ENCODE measurements at places on chromosomes 7 and 10.

DNA sequence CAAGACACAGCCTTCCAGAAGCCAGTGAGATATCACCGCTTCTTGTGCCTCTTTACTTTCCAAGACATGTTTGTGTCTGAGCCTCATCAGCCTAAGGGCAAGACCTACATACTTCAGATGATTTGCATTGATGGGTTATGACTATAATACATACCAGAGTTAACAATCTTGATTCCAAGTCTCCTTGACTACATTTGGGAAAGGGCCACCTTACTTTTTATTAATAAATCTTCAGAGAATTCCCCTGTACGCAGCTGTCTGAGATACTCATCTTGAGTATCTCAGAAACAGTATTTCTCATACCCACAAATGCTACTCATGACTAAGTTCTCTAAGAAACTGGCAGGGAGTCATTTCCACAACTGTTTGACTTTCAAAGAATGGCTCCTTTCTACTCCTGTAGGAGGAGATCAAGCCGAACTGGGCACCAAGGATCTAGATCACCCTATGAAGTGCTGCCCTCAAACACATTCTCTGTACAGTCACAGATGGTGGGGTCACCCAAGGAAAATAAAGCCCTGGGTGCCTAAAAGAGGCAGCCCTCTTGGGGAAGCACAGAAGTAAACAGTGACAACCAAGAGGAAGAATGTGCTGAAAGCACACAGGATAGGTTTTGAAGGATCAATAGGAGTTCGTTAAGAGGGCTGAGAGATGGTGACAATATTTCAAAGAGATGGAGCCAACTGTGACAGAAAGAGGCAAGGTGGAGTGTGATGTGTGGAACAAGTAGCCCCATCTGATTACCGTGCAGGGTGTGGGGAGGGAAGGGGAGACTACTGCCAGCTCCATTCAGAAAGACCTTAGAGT is 138.9 kb downstream of the JAZF1 start:
- no peak for DNase-seq

DNA sequence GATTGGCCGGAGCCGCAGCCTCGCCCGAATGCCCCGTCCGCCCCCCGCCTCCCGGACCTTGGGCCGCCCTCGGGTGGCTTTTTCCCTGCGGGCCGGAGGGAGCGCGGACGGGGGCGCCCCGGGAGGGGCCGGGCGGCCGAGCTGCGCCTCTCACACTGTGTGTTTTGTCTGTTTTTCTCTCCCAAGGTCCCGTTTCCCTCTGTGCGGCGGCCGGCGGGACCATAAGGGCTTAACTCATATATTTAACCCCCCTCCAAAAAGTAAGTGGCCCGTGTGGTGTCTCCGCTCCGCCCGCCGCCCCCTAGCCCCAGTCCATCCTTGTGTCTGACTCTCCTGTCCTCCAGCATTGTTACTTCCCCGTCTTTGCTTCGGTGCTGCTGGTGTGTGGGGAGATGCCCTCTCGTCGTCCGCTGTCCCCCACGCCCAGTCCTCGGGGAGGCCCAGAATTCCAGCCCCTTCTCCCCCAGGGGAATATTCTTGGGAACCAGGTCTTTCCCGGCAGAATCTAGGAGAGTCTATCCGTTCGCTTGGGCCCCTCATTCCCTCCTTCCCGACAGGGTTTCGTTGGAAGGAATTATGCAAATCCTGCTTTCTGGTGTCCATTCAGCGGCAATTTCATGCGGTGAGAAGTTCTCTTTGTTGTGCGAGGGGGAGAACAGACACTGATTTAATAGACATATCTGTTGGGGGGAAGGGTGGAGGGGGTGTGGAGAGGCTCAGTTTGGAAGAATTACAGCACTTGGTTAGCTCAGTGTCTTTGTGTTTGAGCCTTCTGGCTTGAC is 1.3 kb downstream of the LCOR start:
- DNase-seq: peak; percentile 48

DNA sequence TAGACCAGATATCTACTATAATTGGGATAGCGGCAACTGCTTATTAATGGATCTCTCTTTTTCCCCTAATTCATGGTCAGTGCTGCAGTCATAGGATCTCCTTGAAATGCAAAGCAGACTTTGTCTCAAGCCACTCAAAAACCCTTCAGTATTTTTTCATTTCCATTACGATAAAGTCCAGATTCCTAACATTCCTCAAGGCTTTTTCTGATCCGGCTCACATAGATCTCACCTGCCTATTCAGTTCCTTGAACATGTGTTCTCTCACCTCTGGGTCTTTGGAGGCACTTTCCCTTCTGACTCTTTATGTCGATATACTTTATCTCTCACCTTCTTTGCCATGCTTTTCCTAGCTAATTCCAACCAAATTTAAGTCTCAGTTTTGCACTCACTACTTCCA is 25.7 kb upstream of the WASL start:
- no peak for DNase-seq

GRCh38 chr7:137847568-137848050 is 835 bp upstream of the DGKI start:
- DNase-seq: peak; percentile 28

- peak; percentile 74 for DNase-seq
Measured at GRCh38 chr10:33335801-33336581, 1.5 kb upstream of the NRP1 start.

DNA sequence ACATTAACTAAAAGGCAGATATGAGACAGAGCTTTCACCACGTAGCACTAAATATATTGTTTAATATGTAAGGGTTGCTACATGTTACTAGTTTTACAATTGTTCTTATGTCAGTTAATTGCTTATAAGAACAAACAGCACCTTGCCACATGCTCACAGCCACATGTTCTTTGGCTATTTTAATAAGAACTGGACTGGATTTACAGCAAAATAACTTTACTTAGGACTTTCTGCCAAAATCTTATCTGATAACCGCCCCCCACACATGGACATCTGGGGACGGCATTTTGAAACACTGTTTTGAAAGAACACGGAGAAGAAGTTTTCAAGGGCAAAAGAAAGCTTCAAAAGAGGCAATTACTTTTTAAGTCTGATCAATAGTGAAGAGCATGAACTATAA is 45.3 kb downstream of the JAZF1 start:
- DNase-seq: no peak

GRCh38 chr10:14889318-14889717 is 10.7 kb downstream of the SUV39H2 start:
- DNase-seq: no peak

- DNase-seq: no peak
Measured at GRCh38 chr7:67301667-67302066, 305.0 kb downstream of the TYW1 start.

GRCh38 chr10:99330347-99330924 is 1.3 kb downstream of the CNNM1 start:
- no peak for DNase-seq

DNA sequence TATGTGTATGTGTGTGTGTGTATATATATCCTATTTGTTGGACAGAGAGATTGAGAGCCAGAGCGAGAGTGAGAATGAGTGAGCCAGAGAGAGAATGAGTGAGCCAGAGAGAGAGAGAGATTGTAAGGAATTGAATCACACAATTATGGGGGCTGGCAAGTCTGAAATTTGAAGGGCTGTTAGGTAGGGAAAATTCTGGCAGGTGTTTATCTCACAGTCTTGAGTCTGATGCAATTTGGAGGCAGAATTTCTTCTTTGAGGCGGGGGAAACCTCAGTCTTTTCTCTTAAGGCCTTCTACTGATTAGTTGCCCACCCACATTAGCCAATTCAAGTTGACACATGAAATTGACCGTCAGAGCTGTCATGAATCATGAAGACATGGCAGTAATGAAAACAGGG is 41.0 kb upstream of the WASL start:
- no peak for DNase-seq

DNA sequence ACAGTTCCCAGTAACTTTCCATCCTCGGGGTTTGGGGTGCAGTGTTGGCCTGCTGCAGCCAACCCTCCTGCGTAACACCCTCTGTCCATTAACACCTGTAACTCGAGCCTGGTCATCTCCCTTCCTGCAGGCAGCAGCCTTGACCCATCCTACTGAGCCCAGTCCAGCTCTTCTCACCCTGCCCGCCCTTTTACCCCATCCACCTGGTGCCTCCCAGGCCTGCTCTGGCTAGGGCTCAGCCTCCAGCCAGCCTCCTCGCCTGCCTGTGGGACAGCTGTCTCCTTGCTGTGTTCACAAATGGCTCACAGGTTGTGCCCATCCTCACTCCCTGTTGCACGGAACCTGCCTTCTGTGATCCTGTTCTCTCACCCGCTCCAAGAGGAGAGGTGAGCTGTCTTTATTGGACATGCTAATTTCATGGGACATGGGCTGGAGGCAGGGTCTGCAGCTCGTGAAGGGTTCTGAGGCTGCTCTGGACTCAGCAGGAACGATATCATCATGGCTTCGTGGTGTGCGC is 277.2 kb upstream of the TCERG1L start:
- no peak for DNase-seq

DNA sequence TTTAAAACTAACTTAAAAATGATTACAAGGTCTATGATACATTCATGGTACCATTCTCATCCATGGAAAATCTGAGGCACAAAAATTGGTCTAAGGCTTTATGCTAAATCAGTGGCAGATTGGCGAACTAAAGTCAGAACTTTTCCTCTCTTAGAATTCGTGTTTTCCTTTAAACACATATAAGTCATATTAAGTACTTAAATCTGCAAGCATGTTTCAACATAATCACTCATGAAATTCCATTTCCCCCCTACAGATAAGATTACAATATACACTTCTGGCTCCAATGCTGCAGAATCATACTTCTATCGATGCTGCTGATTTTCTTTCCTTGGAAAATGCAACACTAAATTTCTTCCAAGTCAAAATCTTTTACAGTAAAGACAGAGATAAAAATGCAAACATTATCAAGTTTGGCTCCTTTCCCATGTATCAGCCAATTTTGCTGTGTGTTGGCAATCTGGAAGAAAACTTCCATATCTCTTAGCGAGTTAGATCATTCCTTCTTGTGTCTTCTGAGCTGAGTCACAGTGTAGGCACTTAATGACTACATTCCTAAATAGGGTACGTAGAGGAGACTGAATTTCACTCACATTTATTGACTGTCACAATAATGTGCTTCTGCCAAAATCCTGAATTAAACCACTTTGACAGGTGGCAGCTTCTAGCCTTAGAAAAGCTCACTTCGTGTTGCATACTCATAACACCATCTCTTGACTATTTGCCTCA is 76.4 kb upstream of the LRRC17 start:
- DNase-seq: no peak

GRCh38 chr10:70132098-70133029 is at the start of gene AIFM2:
AIFM2 (minus strand) TSS chr10:70132825; CDS start chr10:70124084, 8,741 bp downstream.
- peak; percentile 67 for DNase-seq

DNA sequence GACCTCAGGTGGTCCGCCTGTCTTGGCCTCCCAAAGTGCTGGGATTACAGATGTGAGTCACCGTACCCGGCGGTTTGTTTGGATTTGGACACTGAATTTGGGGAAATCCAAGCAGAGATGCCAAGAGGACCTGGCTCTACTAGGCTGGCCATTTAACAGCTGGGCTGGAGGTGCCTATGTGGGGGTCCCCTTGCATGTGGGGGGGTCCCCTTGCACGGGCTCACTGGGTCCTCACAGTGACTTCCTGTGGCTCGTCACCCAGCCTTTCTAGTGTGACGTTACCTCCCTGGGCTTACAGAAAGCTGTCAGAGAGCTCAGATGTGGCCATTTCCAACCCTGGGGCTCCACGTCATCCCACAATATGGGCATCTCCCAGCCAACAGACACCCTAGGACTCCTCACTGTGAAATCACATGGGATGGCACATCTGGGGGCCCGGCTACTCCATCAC is 49.3 kb upstream of the GNA12 start:
- DNase-seq: no peak

DNA sequence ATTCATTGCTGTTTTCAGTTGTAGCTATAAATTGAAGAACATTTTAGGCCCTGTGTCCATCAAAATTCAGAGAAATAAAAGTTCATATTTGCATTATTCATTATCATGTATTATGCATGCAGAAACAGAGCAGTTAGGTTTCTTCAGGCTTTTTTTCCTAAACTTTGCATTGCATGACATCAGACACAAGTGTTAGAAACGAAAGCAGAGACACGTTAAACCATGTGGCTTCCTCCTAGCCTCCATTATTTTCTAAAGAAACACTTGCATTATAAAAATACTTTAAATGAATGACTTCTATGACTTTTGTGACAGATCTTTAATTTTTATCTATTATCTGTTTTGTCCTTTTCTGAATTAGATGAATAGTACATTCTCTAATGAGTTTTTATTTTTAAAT is 8.8 kb upstream of the EBLN1 start:
- no peak for DNase-seq

GRCh38 chr10:77363210-77363609 is 274.4 kb downstream of the KCNMA1 start:
- DNase-seq: no peak

- DNase-seq: no peak
Measured at GRCh38 chr7:94060752-94061151, 56.6 kb upstream of the BET1 start.

DNA sequence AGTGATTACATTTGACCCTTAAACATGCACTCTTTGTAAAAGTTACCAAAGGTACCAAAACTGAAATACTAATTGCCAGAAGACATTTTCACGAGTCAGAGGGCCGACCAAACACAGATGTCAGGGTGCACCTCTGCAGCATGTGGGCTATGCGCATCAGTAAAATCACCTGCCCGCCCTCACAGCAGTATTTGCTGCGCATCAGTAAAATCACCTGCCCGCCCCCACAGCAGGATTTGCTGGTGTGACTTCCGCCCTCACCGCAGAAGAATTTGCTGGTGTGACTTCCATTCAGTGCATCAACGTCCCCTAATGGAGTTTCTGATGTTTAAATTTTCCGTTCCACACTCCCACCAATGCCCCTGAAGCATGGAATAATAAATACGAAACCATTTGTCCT is 202.9 kb downstream of the PTPRN2 start:
- no peak for DNase-seq

GRCh38 chr7:7335215-7335614 is 152.9 kb downstream of the C1GALT1 start:
- no peak for DNase-seq

DNA sequence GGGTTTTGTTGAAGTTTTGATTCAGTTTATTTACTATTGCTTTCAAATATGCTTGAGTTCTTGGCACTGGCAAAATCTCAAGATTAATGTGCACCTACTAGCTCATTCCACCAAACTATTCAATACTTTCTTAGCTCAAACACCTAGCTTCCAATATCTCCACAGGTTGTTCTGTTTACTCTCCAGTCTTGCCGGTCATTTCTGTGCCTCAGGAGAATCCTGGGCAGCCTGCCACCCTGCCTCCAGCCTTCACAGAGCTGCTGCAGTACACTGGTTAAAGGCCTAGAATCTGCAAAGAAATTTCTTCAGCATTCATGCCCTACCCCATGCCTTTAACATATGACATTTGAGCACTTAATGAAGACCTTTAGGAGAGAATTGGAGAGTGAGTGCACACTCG is 4.0 kb upstream of the TMEM106B start:
- DNase-seq: no peak

All from femur (tissue), 1 donor.